Stimulated activated naive CD4-positive, alpha-beta T cell treated with Interleukin-2 at 50 U/mL for 16 hours (primary cell): ENCODE measurements at places on chromosomes 4 and X.

GRCh38 chrX:139889760-139890159 is 43.1 kb downstream of the ATP11C start:
- DNase-seq = no peak

GRCh38 chrX:112087545-112087944 is 5.0 kb upstream of the TRPC5 start:
- DNase-seq = no peak

- DNase-seq = no peak
These were observed 179.1 kb upstream of the GPRIN3 start for GRCh38 chr4:89486673-89487072.

- no peak for DNase-seq
These were observed 27.0 kb downstream of the ENPP6 start for GRCh38 chr4:184190711-184191110.

DNA sequence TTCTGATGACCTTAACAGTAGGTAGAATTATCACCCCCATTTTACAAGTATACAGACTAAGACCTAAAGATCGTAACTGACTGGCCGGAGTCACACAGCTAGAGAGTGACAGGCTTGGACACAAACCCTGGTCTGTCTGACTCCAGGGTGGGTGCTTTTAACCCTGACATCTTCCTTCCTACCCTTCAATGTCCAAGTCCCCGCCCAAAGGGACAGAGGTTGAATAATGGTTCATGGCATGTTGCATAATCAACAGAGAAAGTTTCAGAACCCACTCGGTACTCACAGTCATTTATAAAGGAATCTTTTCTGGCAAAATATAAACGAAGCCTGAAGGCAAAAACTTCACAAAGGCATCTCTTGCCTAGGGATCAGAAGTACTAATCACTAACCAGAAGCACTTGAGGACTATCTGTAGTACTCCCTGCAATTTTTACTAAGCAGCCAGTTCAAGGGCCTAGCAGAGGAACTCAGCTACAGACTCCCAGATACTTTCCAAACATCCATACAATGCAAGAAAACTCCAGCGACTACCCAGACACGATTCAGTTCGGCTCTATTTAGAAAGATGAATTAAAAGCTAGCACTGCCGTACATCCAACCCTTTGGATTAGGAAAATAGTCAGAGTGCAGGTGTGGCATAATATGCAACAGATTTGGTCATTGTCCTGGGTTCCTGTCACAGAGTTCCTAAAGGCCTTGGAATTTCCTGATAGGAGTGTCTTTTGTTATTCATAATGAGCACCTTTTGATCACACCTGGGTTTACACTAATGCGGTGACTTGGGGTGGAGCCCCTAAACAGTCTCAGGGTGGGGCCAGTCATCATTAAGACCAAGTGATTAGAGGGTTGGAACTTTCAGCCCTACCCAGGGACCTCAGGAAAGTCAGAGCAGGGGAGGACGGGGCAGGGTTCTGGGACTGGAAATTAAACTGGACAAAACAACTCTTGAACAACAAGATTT is 44.0 kb downstream of the RELL1 start:
- no peak for DNase-seq
